Activated CD4-positive, alpha-beta T cell treated with anti-CD3 and anti-CD28 coated beads for 48 hours (primary cell): ENCODE measurements at places on chromosomes 5 and 9.

- no peak for DNase-seq
Measured at GRCh38 chr5:170135796-170136490, 30.2 kb downstream of the FOXI1 start.

DNA sequence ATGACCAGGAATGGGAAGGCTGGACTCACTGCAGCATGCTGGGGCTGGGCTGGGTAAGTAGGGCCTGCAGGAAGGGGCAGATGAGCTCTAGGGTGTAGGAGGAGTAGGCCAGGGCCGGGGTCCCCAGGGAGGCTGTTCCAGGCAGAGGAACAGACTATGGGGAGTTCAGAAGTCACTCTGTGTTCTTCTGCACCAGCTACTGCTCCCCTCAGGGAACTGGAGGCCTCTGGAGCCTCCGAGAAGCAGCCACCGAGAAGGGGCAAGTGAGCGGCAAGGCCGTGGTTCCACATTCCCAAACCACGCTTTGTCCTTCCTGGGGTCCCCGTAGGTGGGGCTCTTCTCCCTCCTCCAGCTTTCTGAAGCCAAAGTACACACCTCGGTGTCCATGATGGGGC lies 8.4 kb upstream of the SLC2A6 start:
- no peak for DNase-seq

GRCh38 chr5:179607160-179607931 lies 16.1 kb downstream of the HNRNPH1 start:
- no peak for DNase-seq

- no peak for DNase-seq
Measured at GRCh38 chr5:113296676-113297075, 138.1 kb downstream of the TSSK1B start.

DNA sequence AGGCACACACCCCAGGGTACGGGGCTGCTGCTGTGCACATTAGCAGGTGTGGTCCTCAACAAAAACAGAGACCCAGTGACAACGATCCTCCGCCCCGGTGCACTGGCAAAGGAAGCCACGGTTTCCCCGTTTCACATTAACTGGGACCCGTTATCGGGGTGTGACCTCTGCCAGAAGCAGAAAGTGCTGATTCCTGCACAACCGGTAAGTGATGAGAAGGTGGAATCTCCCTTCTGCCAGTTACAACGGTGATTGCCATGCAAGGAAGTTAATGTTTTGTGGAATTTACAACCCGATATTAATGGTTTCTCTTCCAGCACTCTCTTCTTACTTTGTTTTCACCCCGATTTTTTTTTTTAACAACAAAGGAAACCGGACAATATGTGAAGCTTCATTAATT lies 294.9 kb upstream of the IRX1 start:
- no peak for DNase-seq

DNA sequence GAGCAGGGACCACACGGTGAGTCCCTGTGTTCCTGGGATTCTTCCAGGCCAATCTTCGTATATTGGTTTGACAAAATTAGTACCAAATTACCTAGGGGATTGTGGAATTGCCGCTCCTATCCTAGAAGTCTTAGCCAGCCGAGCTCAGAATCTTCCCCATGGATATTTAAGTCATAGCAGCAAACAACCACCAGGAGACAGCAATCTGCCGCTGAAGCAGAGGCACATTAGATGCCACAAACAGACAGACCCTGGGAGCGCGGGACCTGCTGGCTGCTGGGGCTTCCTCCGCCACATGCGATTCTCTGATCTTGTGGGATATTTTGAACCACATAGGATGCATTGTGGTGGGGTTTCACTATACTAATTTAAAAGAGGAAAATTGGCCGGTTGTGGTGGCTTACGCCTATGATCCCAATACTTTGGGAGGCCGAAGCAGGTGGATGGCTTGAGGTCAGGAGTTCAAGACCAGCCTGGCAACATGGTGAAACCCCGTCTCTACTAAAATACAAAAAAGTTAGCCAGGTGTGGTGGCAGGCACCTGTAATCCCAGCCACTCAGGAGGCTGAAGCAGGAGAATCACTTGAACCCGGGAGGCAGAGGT lies 31.7 kb upstream of the ZBTB43 start:
- peak; percentile 36 for DNase-seq

DNA sequence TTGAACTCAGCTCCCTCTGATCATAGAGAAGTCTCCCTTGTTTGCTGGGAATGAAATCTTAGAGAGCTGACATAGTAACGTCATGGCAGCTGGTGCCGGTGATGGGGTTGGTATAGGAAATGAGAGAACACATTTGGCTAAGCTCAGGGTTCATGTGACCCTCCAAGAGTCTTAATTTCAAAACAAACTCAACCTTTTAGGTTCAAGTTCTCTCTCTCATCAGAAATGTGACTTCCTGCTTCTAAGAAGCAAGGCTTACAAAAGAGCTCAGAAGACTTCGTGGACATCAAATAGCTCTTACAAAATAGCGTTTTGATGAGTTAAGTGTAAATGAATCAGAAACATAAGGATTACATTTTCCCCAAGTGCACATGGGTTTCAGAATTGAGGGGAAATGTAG lies 97.3 kb downstream of the PAPPA start:
- DNase-seq, result no peak

GRCh38 chr5:180100621-180101450 lies 29.3 kb upstream of the RNF130 start:
- DNase-seq, result no peak

- DNase-seq, result no peak
Measured at GRCh38 chr5:85951707-85952210, 666.0 kb upstream of the COX7C start.

DNA sequence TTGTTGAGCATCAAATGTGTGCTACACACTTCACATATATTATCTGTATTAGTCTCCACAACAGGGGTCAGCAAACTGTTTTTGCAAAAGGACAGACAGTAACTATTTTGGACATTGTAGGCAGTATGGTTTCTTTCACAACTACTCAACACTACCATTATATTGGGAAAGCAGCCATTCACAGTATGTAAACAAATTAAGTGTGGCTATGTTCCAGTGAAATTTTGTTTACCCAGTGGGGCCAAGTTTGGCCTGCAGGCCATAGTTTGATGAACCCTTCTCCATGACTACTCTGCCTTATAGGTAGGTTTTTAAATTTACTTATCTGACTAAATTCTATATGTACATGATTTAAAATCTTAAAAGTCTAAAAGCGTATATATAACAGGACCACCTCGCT lies 13.0 kb upstream of the FAM151B start:
- no peak for DNase-seq

GRCh38 chr9:37974506-37975173 lies 70.7 kb upstream of the SLC25A51 start:
- no peak for DNase-seq

DNA sequence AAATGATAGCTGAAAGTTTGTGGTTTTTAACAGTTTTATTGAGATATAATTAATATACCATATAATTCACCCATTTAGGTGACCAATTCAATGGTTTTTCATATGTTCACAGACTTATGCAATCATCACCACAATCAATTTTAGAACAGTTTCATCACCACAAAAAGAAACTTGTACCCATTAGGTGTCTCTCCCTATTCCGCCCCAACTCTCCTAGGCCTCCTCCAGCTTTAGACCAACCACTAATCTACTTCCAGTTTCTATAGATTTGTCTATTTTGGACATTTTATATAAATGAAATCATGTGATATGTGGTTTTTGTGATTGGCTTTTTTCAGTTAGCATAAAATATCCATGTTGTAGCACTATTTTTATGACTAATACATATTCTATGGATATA lies 38.6 kb downstream of the YTHDC2 start:
- no peak for DNase-seq

DNA sequence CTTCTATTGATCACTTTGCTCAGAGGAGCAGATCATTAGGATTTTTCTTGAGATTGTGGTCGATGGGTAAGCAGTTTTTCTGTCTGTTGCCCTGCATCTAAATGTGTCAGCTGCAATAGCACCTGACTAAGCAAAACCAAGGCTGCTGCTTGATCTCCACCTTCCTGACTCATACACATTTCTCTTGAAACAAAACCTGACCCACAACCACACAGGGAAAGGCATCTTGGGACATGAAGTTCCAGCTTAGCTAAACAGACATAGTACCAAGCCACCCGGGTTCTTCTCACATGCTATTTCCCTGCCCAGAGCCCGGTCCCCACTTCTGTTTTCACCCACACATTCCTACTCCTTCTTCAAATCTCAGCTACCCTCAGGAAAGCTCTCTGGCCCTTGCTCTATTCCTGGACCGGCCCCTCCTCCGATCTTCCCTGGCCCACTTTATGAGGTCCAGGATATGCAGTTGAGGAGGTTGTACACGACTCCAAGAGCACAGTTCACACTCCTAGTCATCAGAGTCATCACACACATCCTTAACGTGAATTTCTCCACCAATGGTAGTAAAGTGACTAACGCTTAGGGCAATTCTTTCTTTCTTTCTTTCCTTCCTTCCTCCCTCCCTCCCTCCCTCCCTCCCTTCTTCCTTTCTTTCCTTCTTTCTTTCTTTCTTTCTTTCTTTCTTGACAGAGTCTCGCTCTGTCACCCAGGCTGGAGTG lies 16.0 kb upstream of the ZBTB43 start:
- peak; percentile 28 for DNase-seq

DNA sequence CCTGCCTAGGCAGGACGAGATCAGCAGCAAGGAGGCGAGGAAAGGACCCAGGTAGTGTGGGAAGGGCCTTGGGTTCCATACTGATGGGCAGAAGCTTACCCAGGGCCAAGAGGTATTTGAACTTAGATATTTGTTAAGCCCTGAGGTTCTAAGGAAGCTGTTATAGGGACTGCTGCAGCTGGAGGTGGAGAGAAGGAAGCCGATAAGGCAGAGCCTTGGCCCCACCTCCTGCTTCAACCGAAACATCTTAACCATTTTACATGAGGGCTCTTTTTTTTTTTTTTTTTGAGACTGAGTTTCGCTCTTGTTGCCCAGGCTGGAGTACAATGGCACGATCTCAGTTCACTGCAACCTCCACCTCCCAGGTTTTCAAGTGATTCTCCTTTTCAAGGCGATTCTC lies 8.6 kb upstream of the AQP3 start:
- DNase-seq, result peak; percentile 19

DNA sequence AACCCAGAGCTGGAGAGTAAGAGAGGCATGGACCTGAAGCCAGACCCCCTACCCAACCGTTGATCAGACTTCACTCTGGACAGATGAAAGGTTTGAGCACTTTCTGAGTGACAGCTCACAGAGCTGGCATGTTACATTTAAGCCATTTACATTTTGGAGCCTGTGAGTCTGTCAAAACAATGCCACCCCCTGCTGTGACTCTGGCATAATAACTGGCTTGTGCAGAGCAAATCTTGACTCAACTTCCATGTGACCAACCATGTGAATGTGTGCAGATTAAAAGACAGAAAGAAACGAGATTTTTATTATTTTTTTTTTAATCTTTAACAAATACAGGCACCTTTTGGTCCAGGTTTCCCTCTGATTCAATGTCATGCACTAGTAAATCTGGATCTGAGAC lies 48.5 kb downstream of the MFAP3 start:
- no peak for DNase-seq

DNA sequence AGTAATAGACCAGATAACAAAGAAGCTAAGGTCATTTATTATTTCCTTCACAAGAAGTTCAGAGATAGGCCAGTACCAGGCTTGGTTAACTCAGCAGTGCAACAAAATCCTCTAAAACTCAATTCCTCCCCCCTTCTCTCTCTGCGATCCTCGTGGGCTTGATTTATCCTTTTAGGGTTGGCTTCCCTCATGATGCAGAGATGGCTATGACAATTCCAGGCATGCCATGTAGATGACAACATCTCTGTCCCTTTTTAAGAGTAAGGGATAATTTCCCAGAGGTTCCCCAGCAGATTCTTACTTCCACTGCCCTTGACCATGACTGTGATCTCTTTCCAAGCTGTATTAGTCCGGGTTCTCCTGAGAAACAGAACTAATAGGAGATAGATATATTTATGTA lies 28.7 kb upstream of the DAP start:
- DNase-seq, result no peak

- no peak for DNase-seq
Measured at GRCh38 chr5:55276771-55277170, 30.7 kb downstream of the DHX29 start.

GRCh38 chr5:155905364-155905763 lies 421.6 kb upstream of the SGCD start:
- no peak for DNase-seq

DNA sequence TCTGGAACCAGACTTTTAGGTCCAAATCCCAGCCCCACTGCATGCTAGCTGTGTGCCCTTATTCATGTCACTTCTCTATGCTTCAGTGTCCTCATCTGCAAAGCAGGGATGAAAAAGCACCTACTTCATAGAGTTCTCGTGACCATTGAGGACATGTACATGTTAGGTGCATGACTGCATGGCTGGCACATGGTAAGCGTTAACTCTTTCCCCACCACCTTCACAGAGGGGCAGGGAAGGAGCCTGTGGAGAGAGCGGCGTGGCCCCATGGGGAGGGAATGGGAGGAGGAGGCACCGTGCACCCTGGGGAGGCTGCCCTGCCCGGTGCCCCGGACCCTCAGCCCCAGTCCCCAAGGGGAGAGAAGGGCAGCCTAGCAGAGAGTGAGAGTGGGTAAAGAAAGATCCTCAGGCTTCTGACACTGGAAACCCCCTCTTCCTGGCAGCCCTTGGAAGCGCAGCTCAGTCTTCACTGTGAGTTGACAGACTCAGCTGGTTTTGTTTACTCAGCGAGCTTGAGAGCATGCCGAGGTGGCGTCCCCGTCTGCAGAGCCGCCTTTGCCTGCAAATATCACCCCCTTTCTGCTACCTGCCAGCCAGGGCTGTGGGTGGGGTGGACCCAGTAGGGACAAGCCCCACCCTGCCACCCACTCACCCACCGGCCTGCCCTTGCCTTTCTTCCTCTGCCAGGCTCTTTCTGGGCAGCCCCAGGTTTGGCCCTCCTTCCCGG lies 10.6 kb upstream of the ANGPTL2 start:
- DNase-seq, result no peak

- DNase-seq, result no peak
Measured at GRCh38 chr5:20572614-20573013, 584.6 kb upstream of the CDH18 start.

GRCh38 chr9:132129535-132129934 lies 32.3 kb upstream of the NTNG2 start:
- no peak for DNase-seq

- DNase-seq, result no peak
Measured at GRCh38 chr9:87959916-87960581, 14.3 kb downstream of the CDK20 start.

GRCh38 chr5:96601715-96602244 lies 60.4 kb upstream of the CAST start:
- DNase-seq, result peak; percentile 57
